NCI-H1417 treated with DMSO at 0.1 percent for 48 hours (cell line): ENCODE measurements at places on chromosomes 5 and 9.

GRCh38 chr9:20405616-20406015, 216.7 kb downstream of the MLLT3 start:
- no peak for DNase-seq

DNA sequence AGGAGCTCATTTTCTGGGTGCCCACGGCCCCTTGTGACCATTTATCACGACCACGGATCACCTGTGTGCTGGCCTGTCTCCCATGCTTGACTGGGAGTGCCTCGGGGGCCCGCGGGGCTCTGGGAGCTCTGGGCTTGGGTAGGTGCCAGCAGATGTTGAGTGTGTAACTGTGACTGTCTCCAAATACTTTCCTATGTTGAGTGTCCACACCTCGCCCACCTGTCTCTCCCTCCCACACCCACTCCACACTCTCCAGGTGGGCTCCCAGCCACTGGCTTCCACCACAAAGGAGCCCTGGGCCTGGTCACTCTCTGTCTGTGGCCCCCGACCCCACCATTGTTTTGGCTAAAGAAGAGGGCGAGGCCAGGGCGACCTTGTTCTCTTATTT, 196.4 kb downstream of the CDK5RAP2 start:
- no peak for DNase-seq

- DNase-seq = no peak
Measured at GRCh38 chr9:117643288-117643654, 60.9 kb upstream of the TLR4 start.

DNA sequence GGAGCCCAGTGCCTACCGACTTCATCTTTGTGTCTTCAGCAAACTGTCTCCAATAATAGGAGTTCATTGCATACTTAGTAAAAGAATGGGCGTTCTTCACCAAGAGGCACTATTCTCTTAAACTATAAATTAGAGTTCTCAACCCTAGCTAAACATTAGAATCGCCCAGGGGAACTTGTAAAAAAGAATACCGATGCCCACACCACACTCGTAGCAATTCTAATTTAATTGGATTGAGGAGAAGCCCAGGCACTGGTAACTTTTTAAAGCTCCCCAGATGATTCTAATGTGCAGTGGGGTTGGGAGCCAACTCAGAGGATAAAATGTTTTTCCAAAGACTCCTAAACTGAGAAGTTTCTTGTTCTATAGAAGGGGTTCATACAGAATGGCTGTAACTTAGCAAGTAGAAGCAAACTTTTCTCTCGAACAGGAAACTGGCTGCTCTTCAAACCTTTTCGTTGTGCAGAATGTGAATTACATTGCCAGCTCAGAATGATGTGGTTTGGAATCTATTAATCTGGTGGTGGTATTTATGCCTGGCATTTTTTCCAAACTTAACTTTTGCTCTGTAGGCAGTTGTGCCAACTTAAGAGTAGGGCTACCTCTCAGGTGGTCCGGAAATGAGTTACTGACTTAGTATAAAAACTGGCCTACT, 26.4 kb upstream of the NFIB start:
- DNase-seq = no peak

DNA sequence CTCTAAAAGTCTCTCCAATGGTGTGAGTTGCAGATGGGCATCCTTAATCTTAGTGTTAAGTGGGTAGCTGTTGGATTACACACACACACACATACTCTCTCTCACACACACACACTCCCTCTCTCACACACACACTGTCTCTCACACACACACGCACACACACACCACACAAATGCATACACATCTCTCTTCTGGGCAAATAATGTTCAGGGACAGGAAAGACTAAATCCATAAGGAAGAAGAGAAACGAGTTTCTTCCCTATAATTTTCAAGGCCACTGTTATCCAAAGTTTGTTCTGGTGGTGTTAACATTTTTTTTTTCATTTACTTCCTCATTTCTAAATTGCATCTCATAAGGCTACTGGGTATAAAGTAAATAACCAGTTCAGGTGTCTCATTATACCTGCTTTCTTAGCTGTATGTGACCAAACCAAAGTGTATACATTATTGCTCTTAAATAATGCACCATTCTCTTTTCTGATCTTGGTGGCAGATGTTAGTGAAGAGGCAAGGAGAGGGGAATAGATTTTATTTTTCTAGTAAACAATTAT, 22.5 kb upstream of the CCNH start:
- no peak for DNase-seq
